ENCODE measurements at places on chromosomes 5 and 9.

DNA sequence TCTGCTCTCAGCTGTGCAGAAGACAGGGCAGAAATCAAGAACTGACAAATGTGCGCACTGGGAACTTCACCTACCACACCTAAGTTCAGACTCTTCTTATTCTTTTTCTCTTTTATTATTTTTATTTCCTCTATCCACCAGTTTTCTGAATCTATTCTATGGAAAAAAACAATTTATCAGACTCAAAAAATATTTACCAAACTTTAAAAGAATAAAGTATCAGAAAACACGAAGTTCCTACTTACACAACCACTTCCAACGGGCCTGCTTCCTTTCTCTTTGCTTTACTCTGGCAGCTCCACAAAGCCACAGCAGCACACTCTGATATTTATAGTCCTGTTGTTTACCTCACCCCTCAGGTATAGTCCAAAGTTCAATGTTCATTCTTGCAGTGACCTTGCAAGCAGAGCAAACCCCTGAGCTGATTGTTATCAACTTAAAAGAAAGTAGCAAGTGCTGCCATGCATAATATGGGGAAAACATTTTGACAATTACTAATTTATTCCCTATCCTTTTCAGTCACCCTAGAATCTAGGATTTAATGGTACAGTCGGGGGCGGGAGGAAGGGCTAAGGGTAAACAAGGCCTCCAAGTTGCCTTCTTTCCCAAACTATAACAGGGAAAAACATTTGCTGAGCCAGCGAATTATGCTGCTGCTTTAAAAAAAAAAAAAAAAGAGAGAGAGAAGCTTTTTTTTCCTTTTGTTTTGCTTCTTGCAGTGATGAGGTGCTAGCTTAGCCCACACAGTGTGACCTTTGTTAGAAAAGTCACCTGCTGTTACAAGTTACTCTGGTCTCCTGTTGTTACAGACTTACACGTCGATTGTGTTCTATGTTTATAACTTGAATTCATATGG is at the start of gene SELENOP:
SELENOP (minus strand) TSS at position 302 of the 856 bp plus-strand sequence. CDS start 3,539 bp downstream, outside the sequence.
- peak; percentile 94 for DNase-seq

GRCh38 chr5:56476487-56476856 is 243.3 kb upstream of the ANKRD55 start:
- DNase-seq = no peak

DNA sequence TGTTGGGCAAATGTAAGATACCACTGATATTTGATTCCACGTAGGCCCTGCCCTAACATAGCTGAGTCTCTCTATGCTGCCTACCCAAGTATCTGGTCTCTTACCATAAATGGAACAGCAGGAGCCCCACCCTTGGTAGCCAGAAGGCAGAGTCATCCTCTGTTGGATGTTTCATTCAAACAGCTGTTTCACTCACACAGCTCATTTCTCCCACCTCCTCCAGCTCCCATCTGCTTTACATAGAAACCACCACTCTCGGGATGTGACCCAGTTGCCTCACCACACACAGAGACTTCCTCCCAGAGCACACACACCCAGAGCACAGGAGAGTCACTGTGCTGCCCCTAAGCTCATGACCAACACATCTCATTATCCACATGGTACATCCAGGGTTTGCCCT is 165.3 kb downstream of the TMEM167A start:
- no peak for DNase-seq

DNA sequence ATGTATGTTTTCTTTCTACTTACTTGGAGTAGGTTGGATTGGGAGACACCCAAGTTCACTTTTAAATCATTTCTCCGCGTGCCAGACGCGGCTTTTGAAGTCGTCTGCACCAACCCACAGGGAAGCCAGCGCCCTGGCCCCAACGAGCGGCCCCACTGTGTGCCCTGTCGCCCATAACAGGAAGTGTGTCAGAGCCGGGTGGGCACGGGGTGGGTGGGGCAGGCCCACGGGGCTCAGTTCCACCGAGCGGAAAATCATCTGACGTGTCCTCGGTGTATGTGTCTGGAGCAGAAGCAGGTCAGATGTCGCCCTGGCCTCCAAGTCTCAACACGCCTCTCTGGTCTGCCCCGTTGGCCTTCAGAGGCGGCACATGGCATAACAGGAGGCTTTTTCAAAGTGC is 22.7 kb upstream of the SMIM23 start:
- DNase-seq = no peak

GRCh38 chr5:126139773-126140172 is 283.4 kb upstream of the GRAMD2B start:
- peak; percentile 76 for DNase-seq

DNA sequence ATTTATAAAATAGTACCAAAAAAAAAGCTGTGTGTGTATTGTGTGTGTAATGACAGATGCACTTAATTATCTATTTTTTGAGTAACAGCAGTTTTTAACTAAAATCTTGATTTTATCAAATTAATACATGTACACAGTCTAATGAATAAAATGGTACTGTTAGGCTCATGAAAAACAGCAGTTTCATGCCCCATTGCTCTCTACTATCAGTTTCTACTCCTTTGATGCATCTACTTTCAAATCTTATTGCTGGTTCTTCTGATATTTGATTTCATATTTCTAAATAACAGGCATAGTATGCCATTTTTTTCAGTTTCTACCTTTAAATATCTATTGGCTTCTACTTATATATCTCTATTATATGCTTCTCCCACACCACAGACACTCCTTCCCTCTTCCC is 117.4 kb downstream of the CCDC171 start:
- DNase-seq = no peak

DNA sequence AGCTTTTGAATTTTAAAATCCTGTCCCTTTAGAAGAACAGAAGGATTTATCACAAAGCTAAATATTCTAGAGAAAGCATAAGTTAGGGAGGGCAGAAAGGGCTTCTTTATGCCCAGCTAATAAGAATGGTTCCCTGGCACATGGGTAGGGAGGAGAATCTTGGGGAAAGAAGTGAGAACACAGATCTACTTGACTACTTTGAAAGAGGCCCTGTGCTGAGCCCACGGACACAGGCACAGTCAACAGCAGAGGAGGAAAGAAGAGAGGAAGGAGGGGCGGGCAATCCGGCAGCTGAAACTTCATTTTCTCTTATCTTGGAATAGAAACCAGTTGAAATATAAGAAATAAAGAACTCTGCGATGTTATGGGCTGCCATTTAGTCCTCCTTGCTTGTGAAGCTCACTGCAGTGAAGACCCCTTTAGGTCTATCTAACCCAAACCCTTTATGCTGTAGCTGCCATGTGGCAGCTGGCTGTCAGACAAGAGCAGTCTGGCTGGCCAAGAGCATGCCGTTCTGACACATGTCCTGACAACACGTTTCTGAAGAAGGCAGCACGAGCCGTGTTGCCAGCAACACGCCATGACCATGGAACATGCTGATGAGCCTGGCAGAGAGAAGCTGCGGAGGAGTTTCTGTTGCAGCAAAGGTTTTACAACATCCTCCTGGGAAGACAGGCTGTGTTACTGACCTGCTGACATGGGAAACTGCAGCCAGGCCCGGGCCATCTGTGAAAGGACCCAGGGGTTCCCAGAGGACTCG is 34.2 kb downstream of the ABLIM3 start:
- peak; percentile 63 for DNase-seq

DNA sequence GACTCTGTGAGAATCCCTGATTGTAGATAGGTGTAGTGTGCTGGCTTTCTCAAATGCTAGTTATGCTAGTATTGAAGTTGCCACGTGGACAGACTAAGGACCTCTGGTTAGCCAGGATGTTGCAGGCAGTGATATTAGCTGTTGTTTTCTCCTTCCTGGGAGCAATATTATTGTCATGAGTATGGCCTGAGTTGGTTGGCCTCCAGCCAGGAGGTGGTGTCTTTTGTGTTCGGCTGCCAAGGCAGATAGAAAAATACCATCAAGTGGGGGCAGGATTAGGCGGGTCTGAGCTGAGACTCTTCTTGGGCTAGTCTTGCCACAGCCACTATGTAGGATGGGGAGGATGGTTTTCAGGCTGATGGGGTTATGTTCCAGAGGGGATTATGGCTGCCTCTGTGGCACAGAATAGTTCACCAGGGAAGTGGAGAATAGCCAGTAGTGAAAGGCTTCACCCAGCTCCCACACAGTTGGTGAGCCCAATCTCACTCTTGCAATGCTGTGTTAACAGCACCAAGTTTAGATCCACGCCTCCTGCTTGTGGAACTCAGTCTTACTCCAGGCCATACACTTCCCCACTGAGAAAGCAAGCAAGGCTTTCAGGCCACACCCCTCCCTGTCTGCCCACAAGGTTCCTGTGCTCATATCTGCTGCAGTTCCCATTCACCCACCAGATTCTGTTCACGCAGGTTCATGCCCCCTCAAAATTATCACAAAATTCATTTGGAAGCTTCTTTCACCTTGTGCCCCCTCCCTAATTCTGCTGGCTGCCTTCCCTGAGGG is 31.2 kb downstream of the GHR start:
- DNase-seq = no peak

DNA sequence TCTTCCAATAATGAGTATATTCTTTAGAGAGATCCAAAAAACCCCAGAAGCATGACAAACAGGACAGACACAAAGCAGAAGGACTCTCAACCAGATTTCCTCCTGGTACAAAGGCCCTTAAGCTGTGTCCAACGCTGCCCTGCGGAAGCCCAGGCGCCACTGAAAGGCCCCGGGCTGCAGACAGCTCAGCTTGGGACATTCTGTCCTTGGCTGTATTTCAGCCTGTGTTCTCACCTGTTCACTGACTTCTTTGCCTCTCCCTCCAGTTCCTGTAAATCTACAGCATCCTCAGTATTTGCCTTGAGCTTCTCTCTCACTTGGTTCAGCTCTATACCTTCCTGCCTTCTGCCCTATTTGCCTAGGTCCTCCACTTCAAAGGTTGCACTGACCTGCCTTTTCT is 96.5 kb downstream of the SH3TC2 start:
- no peak for DNase-seq

DNA sequence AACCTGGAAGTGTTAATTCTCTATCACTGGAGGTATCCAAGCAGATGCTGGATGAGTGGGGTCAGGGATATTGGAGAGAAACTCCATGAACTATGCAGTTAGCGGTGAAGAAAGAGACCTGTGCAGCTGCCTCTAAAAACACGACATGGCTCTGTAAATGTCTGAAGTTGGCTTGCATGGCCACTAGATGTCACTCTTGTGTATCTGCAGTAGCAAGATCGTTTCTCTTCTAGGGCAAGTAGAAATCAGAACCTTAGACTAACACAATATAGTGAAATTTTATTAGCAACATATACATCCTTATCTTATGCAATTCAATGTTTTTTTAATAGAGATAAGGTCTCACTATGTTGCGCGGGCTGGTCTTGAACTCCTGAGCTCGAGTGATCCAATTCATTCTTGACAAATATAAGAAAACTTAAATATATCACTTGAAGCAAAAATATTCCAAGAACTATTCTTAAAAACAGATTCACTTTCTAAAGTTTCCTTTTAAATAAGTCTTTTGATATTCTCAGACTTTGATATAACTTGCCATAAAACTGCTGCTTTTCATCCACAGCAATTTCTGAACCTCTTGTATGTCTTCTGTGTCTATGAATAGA is 2.9 kb downstream of the OR2S2 start:
- DNase-seq = peak; percentile 91

- no peak for DNase-seq
Measured at GRCh38 chr5:179908528-179908927, 831 bp upstream of the TBC1D9B start.

Measured in fibroblast of lung (primary cell).